ENCODE measurements at places on chromosomes 3 and 15. TPM values are rescaled to one million over a fixed set of nuclear protein-coding genes. Genes with fewer than 3 reads are reported as not detected.

Gene GOLGA6L10
- 1.6 TPM for total RNA-seq

Gene GPR176
- 22.0 TPM for total RNA-seq

Gene HRG
- total RNA-seq: not detected

Gene CYP11A1
- total RNA-seq: not detected

Gene ITGB5
- total RNA-seq: 419 TPM

Gene SLCO2A1
- 10.7 TPM for total RNA-seq

Gene ZPLD1
- not detected for total RNA-seq

Gene HCN4
- total RNA-seq: not detected

Gene ITIH4
- 7.2 TPM for total RNA-seq

Gene TAGLN3
- total RNA-seq: not detected

GRCh38 chr3:46490338-46491084 lies 7.3 kb upstream of the RTP3 start:
- H3K27ac ChIP-seq: no peak overlapping the region
- H3K4me1 ChIP-seq: peaks cover 8% of the 10 kb centered on the region
- no peaks in the 10 kb centered on the region for H3K36me3 ChIP-seq
- no peaks in the 10 kb centered on the region for H3K27me3 ChIP-seq

GRCh38 chr3:23629181-23629894 lies 176.4 kb upstream of the UBE2E1 start:
- no peak overlapping the region for H3K4me3 ChIP-seq
- peaks cover 23% of the 10 kb centered on the region for H3K4me1 ChIP-seq
- peaks cover 2% of the 10 kb centered on the region for H3K27me3 ChIP-seq
- DNase-seq: no peak
- no peaks in the 10 kb centered on the region for H3K36me3 ChIP-seq
- H3K27ac ChIP-seq: no peak overlapping the region

DNA sequence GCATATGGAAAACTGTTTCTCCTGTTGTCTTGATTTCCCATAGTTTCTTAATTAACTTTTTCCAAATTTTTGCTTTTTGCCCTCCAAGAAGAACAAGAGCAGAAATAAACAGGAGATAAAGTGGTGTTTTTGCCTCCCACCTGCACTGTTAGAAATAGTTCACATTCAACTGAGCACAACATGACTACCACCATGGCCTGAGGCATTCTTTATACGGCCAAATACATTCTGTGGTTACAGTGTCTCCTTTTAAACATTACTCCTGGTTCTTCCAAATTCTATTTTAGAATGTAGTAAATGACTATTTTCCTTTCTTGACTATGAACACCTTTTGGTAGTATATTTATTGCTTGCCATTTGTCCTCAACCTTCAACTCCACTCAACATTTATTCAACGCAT lies 98.5 kb downstream of the LARS2 start:
- peak overlapping the region; percentile 68 for H3K27ac ChIP-seq
- H3K4me3 ChIP-seq: no peak overlapping the region
- H3K4me1 ChIP-seq: peaks cover 32% of the 10 kb centered on the region
- no peaks in the 10 kb centered on the region for H3K27me3 ChIP-seq
- no peak for DNase-seq

DNA sequence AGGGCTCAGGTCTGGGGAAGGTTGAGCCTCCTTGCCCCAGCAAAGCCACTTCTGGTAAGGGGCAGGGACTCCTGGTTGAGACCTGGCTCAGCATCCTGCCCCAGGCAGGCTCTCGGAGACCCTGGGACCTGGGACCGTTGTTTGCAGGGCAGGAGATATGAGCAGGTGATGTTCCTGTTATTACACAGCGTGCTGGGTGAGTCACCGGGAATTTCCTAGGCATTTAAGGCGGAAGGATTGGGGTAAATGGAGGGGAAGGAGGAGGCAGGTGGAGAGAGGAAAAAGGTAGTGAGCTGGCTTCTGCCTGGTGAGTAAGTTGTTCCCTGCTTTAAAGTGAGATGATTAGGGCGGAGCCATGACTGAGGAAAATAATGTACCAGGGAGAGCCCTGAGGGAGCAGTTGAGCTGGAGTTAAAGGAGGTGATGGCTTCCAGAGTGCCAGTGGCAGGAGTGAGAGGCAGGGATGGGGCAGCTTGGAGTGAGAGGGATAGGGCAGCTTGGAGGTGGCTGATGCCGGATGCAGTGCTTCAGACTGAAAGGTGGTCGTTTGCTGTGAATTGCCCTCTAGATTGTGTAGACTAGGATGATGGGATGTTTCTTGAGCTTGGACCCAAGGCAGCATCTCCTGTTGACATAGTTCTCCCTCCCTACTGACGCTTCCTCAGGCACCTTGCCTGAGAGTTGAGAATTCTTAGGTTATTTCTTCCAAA lies 79.4 kb downstream of the AAGAB start:
- no peak overlapping the region for H3K27ac ChIP-seq
- H3K36me3 ChIP-seq: peaks cover 54% of the 10 kb centered on the region
- H3K4me1 ChIP-seq: peaks cover 58% of the 10 kb centered on the region

- H3K36me3 ChIP-seq: peaks cover 4% of the 10 kb centered on the region
- H3K27me3 ChIP-seq: no peaks in the 10 kb centered on the region
- H3K4me3 ChIP-seq: no peak overlapping the region
These were observed 267.5 kb downstream of the PDCD6IP start for GRCh38 chr3:34065901-34066300.

DNA sequence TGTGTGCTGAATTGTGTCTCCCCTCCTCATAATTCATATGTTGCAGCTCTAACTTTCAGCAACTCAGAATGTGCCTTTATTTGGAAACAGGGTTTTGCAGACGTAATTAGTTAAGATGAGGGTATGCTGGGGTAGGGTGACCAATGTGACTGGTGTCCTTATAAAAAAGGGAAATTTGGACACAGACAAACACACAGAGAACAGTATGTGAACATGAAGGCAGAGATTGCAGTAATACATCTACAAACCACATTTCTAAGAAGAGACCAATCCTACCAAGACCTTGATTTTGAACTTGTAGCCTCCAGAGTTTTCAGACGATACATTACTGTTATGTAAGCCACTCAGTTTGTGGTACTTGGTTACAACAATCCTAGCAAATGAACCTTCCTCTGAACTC lies 817.8 kb downstream of the TUSC7 start:
- no peak overlapping the region for H3K4me3 ChIP-seq
- no peak overlapping the region for H3K27ac ChIP-seq
- DNase-seq: no peak
- peaks cover 35% of the 10 kb centered on the region for H3K27me3 ChIP-seq
- no peaks in the 10 kb centered on the region for H3K36me3 ChIP-seq

DNA sequence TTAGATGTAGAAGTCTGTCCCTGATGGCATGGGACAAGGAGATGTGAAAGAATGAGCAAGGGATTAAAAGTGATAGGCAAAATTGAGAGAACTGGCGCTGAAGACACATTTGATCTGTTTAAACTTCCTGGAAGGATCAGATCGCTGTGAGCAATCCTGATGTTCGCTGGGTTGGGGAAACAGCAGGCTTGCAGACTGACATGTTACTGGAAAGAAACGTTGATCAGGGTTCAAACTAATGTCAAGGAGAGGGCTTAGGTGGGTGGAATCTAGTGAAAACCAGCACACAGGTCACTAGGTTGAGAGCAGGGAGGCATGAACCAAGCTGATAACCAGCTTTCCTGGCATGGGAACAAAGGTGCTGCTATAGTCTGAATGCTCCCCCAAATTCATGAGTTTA lies 34.5 kb upstream of the SPTSSB start:
- peaks cover 26% of the 10 kb centered on the region for H3K4me1 ChIP-seq
- no peak overlapping the region for H3K27ac ChIP-seq
- no peaks in the 10 kb centered on the region for H3K27me3 ChIP-seq
- H3K36me3 ChIP-seq: no peaks in the 10 kb centered on the region
- H3K4me3 ChIP-seq: no peak overlapping the region
- DNase-seq: no peak

GRCh38 chr3:48585411-48585810 lies 9.7 kb downstream of the COL7A1 start:
- no peak for DNase-seq
- no peak overlapping the region for H3K4me3 ChIP-seq
- no peak overlapping the region for H3K27ac ChIP-seq
- H3K4me1 ChIP-seq: no peaks in the 10 kb centered on the region
- H3K36me3 ChIP-seq: no peaks in the 10 kb centered on the region

DNA sequence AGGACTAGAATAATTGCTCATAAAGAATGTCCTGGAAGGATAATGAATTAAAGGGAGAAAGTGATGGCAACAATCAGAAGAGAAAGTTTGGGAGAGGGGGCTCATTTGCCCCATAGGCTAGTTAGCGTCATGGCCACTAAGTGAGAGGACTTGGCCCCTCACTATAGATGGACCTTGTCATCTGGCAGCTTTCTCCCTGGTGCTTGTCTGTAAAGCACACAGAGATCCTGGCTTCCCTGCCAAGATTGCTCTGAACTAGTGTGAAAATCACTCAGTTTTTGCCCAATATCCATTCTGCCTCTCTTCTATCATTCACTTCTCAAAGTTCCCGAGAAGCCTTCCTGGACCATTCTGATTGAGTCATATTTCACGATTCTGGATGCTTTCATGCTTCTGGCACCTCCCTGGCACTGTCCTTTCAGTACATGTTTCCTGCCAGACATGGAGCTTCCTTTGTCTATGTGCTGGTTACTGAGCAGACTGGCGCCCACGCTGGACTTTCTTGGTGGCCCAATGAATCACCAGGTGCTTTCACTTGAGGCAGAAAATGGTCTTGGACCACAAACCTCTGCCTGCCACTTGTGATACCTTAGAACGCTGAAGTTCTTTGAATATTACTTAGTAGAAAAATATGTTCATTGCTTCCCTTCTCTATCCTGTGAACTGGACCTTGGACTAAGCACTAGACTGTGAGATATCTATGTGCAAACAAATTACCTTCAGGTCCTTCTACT lies 709.6 kb upstream of the CFAP20DC start:
- no peak overlapping the region for H3K27ac ChIP-seq
- peaks cover 1% of the 10 kb centered on the region for H3K4me1 ChIP-seq
- H3K27me3 ChIP-seq: peaks cover 6% of the 10 kb centered on the region
- no peak for DNase-seq
- H3K4me3 ChIP-seq: no peak overlapping the region

- H3K27me3 ChIP-seq: peaks cover 2% of the 10 kb centered on the region
- H3K4me3 ChIP-seq: no peak overlapping the region
- no peaks in the 10 kb centered on the region for H3K36me3 ChIP-seq
- H3K4me1 ChIP-seq: no peaks in the 10 kb centered on the region
- H3K27ac ChIP-seq: no peak overlapping the region
- DNase-seq: no peak
These were observed 264.3 kb upstream of the ARHGEF26 start for GRCh38 chr3:153856932-153857331.

DNA sequence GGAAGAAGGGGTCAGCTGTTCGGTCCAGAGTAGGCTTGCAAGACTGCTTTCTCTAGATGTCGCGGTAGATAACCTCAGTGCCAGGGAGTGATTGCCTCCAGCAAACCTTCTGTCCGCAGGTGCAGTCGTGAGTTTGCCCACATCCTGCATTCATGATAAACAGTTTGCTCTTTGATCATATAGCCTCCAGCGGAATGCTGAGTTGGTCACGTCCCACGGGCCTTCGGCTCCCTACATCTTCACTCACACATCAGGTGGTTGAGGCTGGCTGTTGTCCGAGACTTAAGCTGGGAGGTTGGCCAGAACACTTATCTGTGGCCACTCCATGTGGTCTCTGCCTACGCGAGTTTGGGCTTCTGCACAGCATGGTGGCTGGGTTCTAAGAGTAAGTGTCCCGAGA lies 62.1 kb upstream of the NR2C2 start:
- H3K4me3 ChIP-seq: no peak overlapping the region
- DNase-seq: no peak
- H3K4me1 ChIP-seq: no peaks in the 10 kb centered on the region
- peaks cover 11% of the 10 kb centered on the region for H3K27me3 ChIP-seq

DNA sequence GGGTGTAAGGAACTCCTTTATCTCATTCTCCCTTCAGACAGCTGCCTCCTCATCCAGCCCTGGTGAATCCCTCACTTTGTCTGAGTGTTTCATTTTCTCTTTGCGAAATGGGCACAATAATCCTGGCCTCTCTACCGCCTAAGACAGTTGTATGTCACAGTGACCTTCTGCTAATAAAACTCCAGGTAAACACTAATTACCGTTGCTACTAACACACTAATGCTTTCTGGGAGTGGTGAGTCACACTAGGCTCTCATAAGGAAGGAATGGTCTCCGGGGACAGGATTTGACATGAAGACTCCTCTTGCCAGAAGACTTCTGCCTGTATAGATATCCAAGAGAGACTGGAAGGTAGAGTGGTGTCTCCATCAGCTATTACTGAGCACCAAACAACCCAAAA lies 71.7 kb upstream of the SNRK start:
- no peak overlapping the region for H3K4me3 ChIP-seq
- H3K27ac ChIP-seq: no peak overlapping the region
- no peaks in the 10 kb centered on the region for H3K36me3 ChIP-seq
- H3K4me1 ChIP-seq: no peaks in the 10 kb centered on the region

- peaks cover 5% of the 10 kb centered on the region for H3K36me3 ChIP-seq
- H3K4me3 ChIP-seq: peak overlapping the region; percentile 16
- no peak for DNase-seq
- H3K27me3 ChIP-seq: peaks cover 3% of the 10 kb centered on the region
These were observed 2.1 kb upstream of the SNX22 start for GRCh38 chr15:64149424-64149823.

GRCh38 chr3:4533489-4534443 lies 40.6 kb downstream of the ITPR1 start:
- H3K27ac ChIP-seq: peak overlapping the region; percentile 89
- DNase-seq: no peak
- peaks cover 58% of the 10 kb centered on the region for H3K4me1 ChIP-seq
- no peak overlapping the region for H3K4me3 ChIP-seq

- H3K4me1 ChIP-seq: peaks cover 28% of the 10 kb centered on the region
- H3K27ac ChIP-seq: peak overlapping the region; percentile 90
- peaks cover 2% of the 10 kb centered on the region for H3K36me3 ChIP-seq
- H3K27me3 ChIP-seq: no peaks in the 10 kb centered on the region
- DNase-seq: no peak
- no peak overlapping the region for H3K4me3 ChIP-seq
These were observed 373.1 kb downstream of the FOXP1 start for GRCh38 chr3:71210257-71211007.

GRCh38 chr3:128312271-128312670 lies 154.4 kb downstream of the DNAJB8 start:
- peaks cover 10% of the 10 kb centered on the region for H3K36me3 ChIP-seq
- peak; percentile 80 for DNase-seq
- no peak overlapping the region for H3K4me3 ChIP-seq
- H3K27me3 ChIP-seq: no peaks in the 10 kb centered on the region
- H3K27ac ChIP-seq: no peak overlapping the region

DNA sequence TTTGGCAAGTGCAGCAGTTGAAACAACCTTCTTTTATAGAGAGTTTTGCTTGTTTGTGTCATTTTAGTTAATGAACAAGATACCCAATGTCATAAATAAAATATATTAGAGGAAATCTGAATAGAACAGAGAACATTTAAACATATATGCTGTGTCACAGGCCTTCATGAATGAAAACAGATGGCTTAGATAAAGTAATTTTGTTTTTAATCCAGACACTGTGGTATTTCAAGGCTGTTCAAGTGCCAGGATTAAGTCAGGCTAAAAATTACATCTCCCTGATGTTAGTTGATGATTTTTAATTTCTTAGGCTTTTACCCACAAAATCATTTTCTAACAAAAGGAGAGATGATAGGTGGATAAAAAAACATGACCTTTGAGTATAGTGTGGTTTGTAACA lies 4.9 kb upstream of the ACKR4 start:
- H3K4me3 ChIP-seq: no peak overlapping the region
- no peaks in the 10 kb centered on the region for H3K27me3 ChIP-seq
- DNase-seq: no peak

All from osteocyte (in vitro differentiated cells).